ENCODE measurements at places on chromosomes 2 and 18.
A peak's percentile ranks its signal among the peaks of the same experiment; 100 is the strongest.

DNA sequence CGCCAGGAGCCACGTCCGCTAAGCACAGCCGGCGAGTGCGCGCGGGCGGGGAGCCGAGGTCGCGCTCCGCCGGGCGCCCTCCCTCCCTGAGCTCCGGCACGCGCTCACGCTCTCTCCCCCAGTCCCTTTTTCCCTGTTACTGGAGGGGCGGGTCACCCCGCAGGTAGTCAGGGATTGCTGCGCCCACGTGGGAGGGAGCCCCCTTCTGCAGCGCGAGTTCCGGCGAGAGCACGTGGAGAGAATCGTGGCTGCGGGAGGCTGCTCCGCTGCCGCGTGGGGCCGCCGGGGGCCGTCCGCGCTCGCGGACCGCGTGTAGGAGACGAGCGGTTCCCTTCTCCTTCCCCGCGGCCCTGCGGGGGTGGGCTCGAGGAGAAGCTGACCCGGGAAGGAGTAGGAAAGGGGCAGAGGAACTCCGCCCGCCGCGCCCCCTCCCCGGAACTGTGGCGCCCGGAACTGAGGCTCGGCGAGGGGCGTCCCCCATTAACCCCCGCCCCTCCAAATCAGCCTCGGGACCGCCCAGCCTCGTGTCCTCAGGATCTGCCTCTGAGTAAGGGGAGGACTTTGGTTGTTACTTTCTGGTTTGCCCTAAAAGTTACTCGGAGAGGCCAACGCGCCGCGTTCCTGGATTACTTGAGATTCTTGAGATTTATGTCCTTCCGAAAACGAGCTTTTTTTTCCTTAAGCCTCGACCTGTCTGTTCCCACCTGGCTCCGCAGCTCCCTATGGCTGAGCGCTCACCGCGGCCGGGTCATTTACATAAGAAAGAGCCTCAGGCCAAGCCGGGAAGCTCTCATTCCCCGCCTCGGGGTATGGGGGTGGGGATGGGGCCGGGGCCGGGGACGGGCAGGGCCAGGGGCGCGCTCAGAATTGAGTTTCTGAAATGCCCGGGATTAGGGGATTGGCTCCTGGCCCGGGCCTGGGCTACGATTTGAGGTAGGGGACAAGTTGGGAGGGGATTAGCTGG lies 1.1 kb downstream of the HK2 start:
- H3K4me3 ChIP-seq, result peak overlapping the region; percentile 72
- H3K27me3 ChIP-seq, result no peaks in the 10 kb centered on the region
- no peaks in the 10 kb centered on the region for H3K4me1 ChIP-seq
- no peaks in the 10 kb centered on the region for H3K36me3 ChIP-seq
- DNase-seq, result peak; percentile 89
- no peak overlapping the region for H3K27ac ChIP-seq

DNA sequence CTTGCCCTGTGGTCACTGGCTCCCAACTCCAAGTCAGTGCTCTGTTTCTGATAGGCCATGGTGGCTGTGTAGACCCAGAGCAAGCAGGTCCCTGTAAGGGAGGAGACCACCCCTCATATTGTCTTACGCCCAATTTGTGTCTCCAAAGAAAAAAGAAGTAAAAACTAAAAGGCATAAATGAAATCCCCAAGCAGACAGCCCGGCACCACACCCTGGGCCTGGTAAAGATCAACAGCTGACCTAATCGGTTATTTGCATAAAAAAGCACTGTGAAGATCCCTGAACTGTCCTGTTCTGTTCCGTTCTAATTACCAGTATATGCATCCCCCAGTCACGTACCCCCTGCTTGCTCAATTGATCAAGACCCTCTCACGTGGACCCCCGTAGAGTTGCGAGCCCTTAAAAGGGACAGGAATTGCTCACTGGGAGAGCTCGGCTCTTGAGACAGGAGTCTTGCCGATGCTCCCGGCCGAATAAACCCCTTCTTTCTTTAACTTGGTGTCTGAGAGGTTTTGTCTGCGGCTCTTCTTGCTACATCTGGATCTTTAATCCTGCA lies 364.1 kb upstream of the HS6ST1 start:
- H3K36me3 ChIP-seq, result no peaks in the 10 kb centered on the region
- no peaks in the 10 kb centered on the region for H3K27me3 ChIP-seq
- DNase-seq, result no peak
- H3K4me1 ChIP-seq, result no peaks in the 10 kb centered on the region

- no peak for DNase-seq
- no peak overlapping the region for H3K4me3 ChIP-seq
- H3K36me3 ChIP-seq, result no peaks in the 10 kb centered on the region
- no peak overlapping the region for H3K27ac ChIP-seq
- peaks cover 4% of the 10 kb centered on the region for H3K4me1 ChIP-seq
- no peaks in the 10 kb centered on the region for H3K27me3 ChIP-seq
These were observed 24.6 kb downstream of the RTN4 start for GRCh38 chr2:55025627-55026026.

GRCh38 chr2:168030862-168031624 lies 216.4 kb downstream of the STK39 start:
- no peak for DNase-seq
- no peaks in the 10 kb centered on the region for H3K27me3 ChIP-seq
- no peak overlapping the region for H3K4me3 ChIP-seq
- no peaks in the 10 kb centered on the region for H3K36me3 ChIP-seq

- DNase-seq, result peak; percentile 59
- H3K4me3 ChIP-seq, result no peak overlapping the region
- H3K36me3 ChIP-seq, result no peaks in the 10 kb centered on the region
These were observed 175.8 kb downstream of the LOXHD1 start for GRCh38 chr18:46481048-46481846.

DNA sequence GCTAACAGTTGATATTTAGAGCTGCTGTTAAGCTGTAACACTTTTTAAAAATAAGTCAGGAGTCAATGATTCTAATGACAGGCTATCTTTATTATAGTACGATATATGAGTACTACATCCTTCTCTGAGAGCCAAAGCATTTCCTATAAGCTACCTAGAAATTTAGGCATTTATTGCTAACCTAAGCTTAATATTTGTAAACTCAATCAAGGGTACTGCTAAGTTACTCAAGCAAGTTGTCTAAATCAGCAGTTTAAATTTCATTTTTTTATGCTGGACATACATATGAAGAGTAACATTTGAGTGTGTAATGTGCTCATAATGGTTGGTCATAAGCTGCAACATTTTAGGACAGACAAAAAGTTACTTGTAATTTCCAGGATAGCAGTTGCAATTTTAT lies 1576.5 kb upstream of the NXPH2 start:
- DNase-seq, result no peak
- no peak overlapping the region for H3K4me3 ChIP-seq
- no peaks in the 10 kb centered on the region for H3K27me3 ChIP-seq
- no peak overlapping the region for H3K27ac ChIP-seq
- H3K4me1 ChIP-seq, result no peaks in the 10 kb centered on the region

DNA sequence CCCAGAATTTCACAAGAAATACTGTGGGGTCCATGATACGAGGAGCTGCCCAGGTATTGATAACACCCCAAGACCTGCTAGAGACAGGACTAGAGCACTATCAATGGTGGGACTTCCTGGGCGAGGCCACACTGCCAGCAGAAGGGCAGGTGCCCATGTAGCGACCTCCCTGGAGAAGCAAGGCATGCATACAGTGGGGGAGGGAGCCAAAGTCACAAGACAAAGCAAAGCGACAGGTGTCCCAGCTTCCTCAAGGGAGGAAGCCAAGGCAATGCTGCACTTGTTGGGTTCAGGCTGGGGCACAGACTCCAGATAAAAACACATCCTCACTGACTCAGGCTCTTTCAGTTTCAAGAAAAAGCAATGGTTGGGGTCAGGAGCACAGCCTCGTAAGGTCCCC lies 7.5 kb downstream of the CD207 start:
- DNase-seq, result no peak
- H3K36me3 ChIP-seq, result no peaks in the 10 kb centered on the region
- H3K4me1 ChIP-seq, result no peaks in the 10 kb centered on the region
- H3K27ac ChIP-seq, result no peak overlapping the region

DNA sequence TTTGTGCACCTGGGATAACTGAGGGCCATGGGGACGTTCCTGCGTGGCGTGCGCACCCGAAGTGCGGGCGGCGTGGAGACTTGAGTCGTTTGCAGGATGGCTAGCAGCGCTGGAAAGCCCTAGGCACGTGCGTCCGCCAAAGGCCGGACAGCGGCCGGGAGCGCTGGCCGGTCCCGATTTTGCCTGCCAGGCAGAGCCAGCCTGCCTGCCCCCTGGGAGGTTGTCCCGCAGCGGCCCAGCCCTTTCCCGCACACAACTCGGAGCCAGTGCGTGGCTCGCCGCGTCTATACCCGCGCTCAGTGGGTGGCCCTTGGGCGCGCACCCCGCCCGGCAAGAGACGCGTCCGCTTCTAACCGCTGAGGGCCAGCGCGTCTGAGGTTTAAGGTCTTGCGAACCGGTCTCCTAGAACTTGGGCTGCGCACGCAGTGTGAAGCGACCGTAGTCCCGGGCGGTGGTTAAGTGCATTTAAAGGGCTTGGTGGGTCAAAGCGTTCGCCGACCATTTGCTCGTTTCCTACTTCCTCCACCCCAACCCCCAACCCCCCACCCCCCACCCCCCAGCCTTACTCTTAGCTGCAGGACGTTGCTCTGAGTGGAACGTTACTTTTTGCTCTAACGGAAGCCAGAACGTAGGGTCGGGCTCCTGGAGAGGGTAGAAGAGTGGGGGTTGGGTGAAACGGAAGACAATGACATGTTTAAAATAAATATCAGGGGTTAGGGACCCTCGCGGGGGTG lies 627 bp downstream of the CDCA7 start:
- DNase-seq, result peak; percentile 68
- H3K4me3 ChIP-seq, result peak overlapping the region; percentile 21
- no peaks in the 10 kb centered on the region for H3K4me1 ChIP-seq
- H3K27ac ChIP-seq, result no peak overlapping the region

DNA sequence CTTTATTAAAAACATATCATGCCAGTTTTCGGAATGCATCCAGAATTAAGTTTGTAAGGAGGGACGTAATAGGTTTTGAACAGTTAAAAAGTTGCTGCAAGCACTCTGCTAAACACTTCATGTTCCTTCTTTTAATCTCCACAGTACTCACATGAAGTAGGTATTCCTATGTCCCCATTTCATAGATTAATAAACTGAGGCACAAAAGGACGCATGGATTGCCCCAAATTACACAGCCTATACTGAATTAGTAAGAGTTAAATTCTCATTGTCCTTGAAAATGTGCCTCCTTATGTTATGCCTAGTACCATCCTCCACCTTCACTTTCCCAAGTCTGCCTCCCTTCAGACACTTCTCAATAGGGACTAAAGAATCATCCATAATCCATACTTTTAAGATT lies 358.9 kb upstream of the ATP5MC3 start:
- no peak overlapping the region for H3K27ac ChIP-seq
- no peak overlapping the region for H3K4me3 ChIP-seq
- H3K36me3 ChIP-seq, result no peaks in the 10 kb centered on the region
- no peaks in the 10 kb centered on the region for H3K27me3 ChIP-seq

DNA sequence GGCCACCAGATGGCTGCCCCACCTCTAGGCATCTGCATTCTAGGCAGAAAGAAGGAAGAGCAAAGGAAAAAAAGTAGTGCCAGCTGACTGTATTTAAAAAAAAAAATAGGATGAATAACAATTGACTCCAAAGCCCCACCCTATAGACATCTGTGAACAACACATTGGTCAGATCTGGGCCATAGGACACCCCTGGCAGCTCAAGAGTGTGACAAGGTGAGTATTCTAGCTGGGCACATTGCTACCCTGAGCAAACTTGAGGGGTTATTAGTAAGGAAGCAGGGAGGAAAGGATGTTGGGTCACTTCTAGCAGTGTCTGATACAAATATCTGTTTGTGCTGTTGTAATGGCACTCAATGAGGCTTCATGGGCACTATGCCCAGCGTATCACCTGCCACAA lies 58.6 kb upstream of the NPAS2 start:
- no peaks in the 10 kb centered on the region for H3K4me1 ChIP-seq
- H3K27me3 ChIP-seq, result no peaks in the 10 kb centered on the region
- DNase-seq, result no peak
- H3K36me3 ChIP-seq, result no peaks in the 10 kb centered on the region
- no peak overlapping the region for H3K4me3 ChIP-seq

DNA sequence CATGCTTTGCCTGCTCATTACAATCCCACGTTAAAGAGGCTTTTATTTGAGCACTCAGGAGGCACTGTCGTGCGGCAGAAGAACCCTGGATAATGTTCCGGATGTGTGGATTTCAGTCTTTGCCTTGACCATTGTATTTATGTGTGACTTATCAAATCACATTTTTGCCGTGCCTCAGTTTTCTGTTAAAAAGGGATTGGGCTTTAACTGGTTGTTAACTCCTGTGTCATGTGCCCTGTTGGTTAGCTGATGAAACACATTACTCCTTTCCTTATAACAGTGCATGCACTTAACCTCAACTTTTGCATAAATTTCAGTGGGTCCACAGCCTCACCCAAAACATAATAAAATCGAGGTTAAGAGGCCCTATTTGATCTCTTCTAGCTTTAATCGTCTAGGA lies 52.7 kb downstream of the NAB1 start:
- H3K27me3 ChIP-seq, result no peaks in the 10 kb centered on the region
- no peak overlapping the region for H3K27ac ChIP-seq
- no peaks in the 10 kb centered on the region for H3K4me1 ChIP-seq
- H3K4me3 ChIP-seq, result peak overlapping the region; percentile 10
- no peak for DNase-seq

DNA sequence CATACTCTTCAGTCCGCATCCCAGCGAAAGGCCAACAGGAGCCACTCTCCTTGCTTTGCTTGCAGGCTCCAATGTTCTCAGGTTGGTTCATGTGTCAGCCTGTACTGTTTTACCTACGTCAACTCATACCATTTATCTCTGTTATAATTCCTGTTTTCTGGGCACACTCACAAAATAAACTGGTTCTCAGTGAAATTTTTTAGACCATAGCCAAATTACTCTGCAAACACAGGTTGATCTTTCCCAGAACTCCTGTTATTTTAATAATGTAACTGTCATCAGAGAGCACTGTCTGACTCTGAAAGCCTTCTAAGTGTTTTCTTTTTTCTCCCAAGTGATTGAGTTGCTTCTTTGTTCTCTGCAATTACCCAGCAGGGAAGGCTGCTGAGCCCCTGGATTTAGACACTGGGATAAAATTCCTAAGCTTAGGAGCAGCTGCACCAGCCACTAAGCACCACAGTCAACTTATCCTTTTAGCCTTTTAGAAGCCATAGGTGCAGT lies 111.6 kb upstream of the PIEZO2 start:
- H3K4me3 ChIP-seq, result no peak overlapping the region
- H3K4me1 ChIP-seq, result no peaks in the 10 kb centered on the region
- no peak for DNase-seq
- no peaks in the 10 kb centered on the region for H3K27me3 ChIP-seq
- no peak overlapping the region for H3K27ac ChIP-seq

DNA sequence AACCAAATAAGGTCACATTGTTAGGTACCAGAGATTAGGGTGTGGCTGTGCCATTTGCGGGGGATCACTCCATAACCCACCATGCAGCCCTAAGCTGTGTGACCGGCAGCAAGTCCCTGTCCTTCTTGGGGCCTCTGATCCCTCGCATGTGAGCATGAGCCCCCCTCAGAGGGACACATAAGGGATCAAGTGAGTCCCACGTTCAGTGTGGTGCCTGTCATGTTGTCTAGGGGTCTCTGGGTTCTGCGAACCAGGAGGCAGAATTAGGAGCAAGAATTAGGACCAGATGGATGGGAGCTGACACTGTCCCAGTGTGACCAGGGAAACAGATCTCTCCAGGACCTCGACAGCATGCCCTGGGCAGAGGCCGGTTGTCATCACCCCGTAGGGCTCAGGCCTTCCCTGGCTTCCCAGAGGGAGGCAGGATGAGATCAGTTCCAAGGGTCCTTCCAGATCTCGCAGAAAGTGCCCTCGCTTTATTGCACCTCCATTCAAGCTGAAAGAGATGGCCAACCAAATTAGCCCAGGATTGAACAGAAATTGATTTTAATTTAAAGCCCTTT lies 113.2 kb upstream of the OTOS start:
- H3K4me1 ChIP-seq, result peaks cover 9% of the 10 kb centered on the region
- no peak overlapping the region for H3K27ac ChIP-seq
- no peaks in the 10 kb centered on the region for H3K36me3 ChIP-seq
- H3K27me3 ChIP-seq, result no peaks in the 10 kb centered on the region
- H3K4me3 ChIP-seq, result no peak overlapping the region
